ENCODE measurements at places on chromosomes 5 and 9.

DNA sequence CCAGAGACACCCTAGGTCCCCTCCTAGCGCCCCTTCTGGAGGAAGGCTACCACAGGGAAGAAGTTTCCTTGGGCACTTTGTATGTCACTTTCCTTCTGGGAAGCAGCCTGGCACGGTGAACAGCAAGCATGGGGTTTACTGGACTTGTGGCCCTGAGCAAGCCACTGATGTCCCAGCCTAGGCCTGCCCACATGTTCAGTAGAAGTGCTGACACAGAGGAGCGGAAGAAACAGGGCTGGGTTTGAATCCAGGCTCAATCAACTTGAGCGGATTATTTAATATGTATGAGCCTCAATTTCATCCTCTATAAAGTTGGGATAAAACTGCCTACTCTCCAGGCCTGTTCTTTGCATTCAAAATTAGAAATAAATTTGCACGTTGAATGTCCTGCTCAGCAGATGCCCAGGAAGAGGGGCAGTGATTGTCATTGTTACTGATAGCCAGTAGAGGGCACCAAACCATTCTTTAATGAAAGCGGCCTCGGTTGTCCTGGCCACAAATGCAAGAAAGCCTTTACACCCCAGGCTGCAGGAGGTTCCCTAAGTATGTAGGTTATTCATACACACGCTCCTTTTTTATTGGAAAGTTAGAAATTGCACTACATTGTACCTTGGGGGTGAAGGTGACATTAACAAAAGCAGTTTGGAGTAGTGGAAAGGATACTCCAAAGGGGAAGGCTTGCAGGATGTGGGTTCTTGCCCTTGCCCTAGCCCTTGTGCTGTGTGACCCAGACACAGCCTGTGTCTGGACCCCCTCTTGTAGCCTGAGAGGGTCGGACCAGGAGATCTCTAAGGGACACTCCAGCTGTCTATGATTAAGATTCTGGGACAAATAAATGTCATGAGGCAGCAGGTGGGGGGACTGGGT, 13.4 kb upstream of the XPA start:
- DNase-seq: peak; percentile 69

DNA sequence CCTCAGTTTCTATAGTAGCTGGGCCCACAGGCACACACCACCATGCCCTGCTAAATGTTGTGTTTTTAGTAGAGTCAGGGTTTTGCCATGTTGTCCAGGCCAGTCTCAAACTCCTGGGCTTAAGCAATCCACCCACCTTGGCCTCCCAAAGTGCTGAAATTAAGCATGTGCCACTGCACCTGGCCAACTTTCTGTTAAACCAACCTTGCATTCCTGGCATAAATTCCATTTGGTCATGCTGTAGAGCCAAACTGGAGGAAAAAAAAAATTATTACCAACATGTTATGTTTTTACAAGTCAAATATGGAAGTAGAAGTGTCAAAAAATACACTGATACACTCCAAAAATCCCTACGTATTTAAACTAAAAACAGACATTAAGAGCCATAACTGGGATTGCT, 54.1 kb downstream of the ERMP1 start:
- no peak for DNase-seq

- no peak for DNase-seq
Observed at GRCh38 chr9:104820336-104820735, 56.4 kb downstream of the NIPSNAP3B start.

DNA sequence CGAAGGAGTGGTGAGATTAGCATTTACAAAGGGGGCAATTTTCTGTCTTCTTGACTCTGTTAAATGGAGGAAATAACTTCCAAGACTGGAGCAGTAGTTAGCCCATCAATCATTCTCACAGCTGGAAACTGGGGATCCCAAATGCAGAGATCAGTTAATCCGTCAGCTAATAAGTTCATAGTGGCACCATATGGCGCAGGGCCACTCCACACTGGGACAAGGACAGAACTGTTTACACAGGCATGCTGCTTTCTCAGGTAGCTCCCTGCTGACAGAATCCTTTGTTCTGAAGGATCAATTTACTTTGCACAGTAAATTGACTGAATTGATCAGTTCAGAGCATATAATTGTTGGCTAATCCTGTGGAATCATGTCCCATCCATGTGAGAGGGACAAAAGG, 395.7 kb downstream of the TMEM161B start:
- no peak for DNase-seq

- no peak for DNase-seq
Observed at GRCh38 chr9:97459326-97459725, 42.1 kb upstream of the TMOD1 start.

DNA sequence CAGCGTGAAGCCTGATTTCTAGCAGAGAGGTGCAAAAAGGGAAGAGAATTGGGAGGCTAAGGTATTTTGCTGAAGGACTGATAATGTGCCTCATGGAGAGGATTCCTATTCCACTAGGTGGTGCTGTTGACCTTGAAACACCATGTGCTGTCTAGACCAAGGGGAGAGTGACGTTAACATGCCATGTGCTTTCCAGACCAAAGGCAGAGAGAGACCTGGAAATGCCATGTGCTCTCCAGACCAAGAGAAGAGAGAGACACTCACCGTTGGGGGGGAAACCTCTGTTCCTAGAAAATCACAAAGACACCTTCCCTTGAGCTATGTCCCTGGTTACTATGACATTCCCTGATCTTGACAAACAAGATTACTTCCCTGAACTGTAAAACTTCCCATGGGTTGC, 286.0 kb upstream of the TUSC1 start:
- peak; percentile 72 for DNase-seq

DNA sequence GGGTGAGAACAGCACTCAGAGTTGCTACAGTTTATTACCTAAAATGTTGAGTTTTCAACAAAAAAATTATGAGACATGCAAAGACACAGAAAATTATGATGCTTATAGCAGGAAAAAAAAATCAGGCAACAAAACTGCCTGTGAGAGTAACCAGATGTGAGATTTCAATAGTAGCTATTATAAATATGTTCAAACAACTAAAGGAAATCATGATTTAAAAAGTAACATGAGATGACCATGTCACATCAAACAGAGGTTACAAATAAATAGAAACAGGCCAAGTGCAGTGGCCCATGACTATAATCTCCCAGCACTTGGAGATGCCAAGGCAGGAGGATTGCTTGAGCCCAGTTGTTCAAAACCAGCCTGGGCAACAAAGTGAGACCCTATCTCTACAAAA, 12.1 kb upstream of the RIMOC1 start:
- no peak for DNase-seq

DNA sequence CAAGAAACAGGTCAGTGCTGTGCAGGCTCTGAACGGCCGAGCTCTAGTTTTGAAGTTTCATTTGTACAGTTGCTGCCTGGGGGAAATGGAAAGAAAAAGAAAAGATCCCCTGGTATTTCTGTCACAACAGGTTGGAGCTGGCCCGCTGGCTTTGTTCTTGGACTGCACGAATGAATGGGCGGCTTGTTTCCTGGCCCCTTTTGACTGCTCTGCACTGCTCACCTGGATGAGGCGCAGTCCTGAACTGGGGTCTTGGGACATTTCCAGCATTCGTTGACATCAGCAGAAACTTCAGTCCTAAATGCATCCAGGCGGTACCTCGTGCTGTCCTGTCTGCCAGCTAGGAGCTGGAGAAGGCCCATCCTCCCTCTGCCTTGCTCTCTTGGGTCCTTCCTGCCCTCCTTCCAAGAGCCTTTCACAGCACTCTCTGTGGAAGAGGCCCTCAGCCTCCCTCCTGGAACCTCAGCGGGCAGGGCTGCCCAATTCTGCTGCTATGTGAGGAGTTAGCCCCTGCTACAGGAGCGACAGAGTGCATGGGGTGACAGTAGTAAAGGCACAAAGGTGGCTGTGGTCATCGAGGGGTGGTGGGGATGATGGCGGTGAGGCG, 189.2 kb downstream of the FSTL4 start:
- DNase-seq: peak; percentile 53

GRCh38 chr5:15353086-15353645, 146.8 kb upstream of the FBXL7 start:
- no peak for DNase-seq

GRCh38 chr5:51651476-51651875, 268.2 kb downstream of the ISL1 start:
- DNase-seq: peak; percentile 48

DNA sequence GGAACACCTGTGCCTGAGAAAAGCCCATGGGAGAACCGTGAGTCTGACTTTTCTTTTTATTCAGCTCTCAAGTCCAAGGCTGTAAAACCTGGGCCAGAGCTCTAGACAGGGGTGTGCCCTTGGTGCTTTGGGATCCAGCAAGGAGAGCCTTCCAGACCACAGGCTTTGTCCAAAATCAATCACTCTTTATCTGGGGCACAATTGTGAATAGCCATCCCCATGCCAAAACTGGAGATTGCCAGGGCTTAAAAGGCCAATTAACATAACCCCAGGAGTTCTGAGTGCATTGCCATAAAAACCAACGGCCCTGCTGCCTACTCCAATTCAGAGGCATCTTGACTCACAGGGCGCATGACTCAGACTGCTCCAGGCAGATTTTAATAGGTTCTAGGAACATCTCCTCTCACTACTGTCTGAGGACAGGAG, 391.8 kb downstream of the ARHGEF28 start:
- peak; percentile 99 for DNase-seq

- no peak for DNase-seq
Observed at GRCh38 chr5:60020457-60020856, 126.9 kb upstream of the PDE4D start.

DNA sequence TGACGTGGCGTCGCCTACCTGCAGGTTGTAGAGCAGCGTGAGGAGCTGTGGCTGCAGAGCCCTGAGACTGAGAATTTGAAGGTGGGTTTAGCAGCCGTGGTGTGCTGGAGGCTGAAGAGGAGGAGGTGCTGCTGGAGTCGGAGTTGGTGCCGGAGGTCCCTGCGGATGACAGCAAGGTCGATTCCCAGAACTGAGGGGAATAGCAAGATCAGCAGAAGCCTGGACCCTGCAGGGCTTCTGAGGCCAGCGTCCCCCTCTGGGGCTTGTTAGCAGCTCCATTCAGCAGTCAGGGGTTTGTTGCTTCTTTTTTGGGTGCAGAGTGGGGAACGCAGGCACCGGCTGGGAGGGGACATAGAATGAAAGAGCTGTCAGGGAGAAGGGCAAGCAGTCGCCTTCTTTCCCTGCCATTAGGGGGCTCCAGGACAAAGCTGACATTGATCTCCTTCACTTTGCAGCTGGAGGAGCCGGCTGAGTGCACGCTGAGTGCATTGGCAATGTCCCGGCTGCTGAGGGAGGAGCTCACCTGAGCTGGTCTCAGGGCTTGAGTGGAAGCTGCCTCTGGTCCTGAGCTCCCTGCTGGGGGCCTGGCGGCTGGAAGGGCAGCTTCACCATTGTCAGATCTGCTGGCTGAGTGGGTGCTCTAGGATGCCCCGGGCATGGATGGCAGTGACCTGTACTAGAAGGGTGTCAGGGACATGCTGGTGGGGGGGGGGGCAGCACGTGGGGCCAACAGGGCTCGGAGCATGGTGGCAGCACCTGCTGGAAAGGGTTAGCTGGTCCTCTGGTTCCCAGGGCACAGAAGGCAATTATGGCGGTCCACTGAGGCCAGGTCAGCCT, 20.8 kb downstream of the OBP2B start:
- DNase-seq: peak; percentile 88

- peak; percentile 84 for DNase-seq
Observed at GRCh38 chr9:105050296-105050695, 122.3 kb upstream of the ABCA1 start.

DNA sequence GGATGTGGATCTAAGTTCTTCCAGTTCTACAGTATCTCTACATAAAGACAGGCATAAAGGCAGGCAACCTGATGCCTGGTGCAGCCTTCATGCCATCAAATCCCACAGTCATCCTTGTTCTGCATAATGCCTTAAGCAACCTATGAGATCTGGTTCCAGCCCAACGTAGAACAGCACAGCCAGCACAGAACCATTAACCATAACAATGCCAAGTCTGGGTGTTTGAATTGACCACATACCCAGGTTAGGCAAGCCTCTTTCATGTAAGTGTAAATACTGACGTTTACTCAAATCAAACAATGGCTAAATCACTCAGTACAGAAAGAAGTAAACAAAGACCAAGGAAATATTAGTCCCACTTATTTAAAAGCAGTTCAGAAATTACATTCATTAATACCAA, 195.0 kb downstream of the ADAMTSL1 start:
- peak; percentile 59 for DNase-seq

DNA sequence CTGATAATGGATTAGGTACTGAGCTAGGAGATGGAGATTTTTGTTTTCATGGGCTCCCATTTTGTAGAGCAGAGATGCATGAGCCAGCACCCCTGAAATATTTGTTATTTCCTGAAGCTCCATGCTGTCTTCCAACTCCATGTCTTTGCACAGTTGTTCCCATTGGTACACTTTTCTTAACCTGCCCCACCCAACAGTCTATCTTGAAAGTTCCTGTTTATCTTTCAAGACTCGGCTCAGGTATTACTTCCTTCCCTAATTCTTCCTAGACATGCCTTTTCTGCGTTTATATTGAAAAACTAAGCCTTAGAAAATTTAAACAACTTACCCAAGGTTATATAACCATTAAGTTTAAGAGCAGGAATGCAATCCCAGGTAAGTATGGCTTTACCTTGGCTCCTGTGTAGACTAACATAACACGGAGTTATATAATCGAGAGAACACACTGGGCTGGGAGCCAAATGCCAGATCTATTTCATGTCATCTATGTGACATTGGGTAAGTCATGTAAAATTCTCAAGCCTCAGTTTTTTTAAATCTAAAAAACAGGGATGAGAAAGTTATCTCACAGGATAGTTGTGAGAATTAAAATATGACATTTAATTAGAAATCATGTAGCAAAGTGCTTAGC, 67.4 kb downstream of the LIX1 start:
- no peak for DNase-seq

DNA sequence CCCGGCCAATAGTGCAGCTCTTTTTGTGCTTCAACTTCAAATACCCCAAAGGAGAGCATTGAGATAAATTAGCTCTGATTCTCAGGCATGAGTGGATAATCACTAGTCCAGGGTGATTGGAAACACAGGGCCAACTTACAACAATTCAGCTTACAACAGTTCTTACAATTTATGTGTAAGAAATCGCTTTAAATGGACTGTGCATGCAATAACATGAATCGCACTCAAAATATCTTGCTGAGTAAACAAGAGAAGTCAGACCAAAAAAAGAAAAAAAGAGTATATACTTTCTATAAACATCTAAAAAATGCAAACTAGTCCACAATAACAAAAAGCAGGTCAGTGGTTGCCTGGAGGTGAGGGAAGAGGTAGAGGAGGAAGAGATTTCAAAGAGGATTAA, 150.6 kb upstream of the EDIL3 start:
- DNase-seq: no peak

DNA sequence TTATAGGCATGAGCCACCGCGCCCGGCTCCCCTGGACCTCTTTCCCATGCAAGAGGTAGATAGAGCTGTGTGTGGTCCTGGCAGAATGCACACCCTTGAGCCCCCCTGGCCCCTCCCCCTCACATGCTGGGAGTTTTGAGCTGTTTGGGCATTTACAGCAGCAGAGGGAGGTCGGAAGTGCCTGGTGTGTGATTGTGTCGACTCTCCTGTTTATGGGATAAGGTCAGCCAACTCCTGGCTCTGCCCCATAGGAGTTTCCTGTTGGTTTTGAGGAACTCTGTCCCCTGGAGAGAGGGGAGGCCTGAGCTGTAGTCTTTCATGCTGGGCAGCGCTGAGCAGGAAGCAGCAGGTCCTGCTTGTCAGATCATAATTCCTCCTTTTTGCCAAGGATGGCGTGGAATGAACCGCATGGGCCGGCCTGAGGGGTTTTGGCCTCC, 6.0 kb downstream of the LRRC8A start:
- DNase-seq: no peak

- no peak for DNase-seq
Observed at GRCh38 chr5:167614294-167615021, 677.0 kb upstream of the WWC1 start.

GRCh38 chr9:35470894-35471293, 19.0 kb upstream of the RUSC2 start:
- DNase-seq: no peak

All from islet precursor cell (in vitro differentiated cells).